NCI-H226 (cell line): ENCODE measurements at places on chromosomes 11 and 22.

GRCh38 chr11:13103962-13104554 is 94.9 kb downstream of the RASSF10 start:
- no peak for DNase-seq

- DNase-seq: no peak
Measured at GRCh38 chr11:47258317-47258902, 614 bp downstream of the NR1H3 start.

DNA sequence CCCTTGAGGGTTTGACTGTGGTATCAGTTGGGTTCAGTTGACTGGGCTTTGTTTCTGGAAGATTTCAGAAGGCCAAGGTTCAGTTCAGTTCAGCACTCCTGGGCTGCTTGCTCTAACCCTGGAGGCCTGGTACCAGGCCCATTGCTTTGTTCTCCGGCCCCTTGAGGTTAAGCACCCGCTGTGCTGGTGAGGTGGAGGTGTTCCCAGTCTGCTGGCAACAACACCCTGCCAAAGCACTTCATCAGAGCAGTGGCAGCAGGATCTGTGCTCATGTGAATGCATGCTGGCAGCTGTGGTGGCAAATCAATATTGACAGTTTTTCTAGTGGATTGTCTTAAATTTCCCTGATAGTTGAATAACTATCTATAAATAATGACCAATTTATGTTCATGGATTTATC is 3.8 kb upstream of the SCGB1D1 start:
- DNase-seq: no peak

DNA sequence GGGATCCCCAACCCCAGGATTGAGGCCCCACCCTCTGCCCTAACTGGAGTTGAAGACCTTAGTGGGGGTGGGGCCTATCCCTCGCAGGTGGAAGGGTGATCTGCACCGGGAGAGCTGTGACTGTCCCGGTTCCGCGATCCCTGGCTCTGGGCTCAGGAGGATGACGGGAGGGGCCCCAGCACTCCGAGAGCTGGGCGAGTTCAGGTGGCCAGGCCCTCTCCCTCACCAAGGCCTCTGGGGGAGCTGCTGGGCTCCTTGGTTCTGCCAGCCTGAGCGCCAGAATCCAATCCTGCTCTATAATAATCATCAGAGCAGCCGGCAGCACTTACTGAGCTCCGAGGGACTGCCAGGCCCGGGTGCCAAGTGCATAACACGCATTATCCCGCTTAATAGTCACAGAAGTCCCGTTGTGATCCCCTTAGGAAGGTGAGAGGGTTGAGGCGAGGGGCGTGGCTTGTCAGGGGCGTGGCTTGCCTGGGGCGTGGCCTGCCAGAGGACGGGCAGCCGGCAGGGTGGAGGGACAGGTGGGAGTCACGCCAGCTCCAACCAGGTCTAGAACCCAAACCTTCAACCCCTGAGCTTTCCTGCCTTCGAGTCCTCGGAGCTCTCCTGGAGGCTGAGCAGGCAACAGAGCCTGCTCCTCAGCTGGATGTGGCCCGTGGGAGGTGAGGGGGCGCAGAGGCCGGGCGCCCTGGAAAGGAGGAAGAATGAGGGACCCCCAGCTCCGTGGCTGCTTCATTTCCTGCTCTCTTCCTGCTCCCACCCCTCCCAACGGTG is 7.3 kb upstream of the SYT7 start:
- peak; percentile 33 for DNase-seq
